ENCODE measurements at places on chromosomes 16 and 17. TPM values are rescaled to one million over a fixed set of nuclear protein-coding genes. Genes with fewer than 3 reads are reported as not detected.

Gene ARHGDIG
- total RNA-seq: 4.8 TPM

- H3K27ac ChIP-seq: peak overlapping the region; percentile 36
- DNase-seq: no peak
- peak overlapping the region; percentile 66 for H3K4me3 ChIP-seq
- H3K27me3 ChIP-seq: peaks cover 1% of the 10 kb centered on the region
- H3K4me1 ChIP-seq: peaks cover 9% of the 10 kb centered on the region
- H3K36me3 ChIP-seq: peaks cover 6% of the 10 kb centered on the region
Observed at GRCh38 chr17:80992948-80993624, 1.4 kb downstream of the CHMP6 start.

DNA sequence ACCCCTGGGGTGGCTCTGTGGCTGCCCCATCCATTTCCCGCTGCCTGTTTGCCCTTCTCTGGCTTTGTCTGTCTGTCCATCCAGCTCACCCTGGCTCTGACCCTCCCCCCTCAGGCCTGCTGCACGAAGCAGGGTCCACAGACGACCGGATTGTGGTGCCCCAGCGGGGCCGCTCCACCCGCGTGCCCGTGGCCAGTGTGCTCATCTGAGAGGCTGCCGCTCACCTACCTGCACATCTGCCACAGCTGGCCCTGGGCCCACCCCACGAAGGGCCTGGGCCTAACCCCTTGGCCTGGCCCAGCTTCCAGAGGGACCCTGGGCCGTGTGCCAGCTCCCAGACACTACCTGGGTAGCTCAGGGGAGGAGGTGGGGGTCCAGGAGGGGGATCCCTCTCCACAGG is 761 bp upstream of the LAT start:
- H3K27me3 ChIP-seq: no peaks in the 10 kb centered on the region
- H3K27ac ChIP-seq: no peak overlapping the region
- H3K4me1 ChIP-seq: no peaks in the 10 kb centered on the region
- no peak for DNase-seq
- peaks cover 36% of the 10 kb centered on the region for H3K36me3 ChIP-seq
- H3K4me3 ChIP-seq: no peak overlapping the region

Gene C16orf92
- total RNA-seq: not detected

Gene PPY
- total RNA-seq: not detected

Gene CCL15
- total RNA-seq: not detected

DNA sequence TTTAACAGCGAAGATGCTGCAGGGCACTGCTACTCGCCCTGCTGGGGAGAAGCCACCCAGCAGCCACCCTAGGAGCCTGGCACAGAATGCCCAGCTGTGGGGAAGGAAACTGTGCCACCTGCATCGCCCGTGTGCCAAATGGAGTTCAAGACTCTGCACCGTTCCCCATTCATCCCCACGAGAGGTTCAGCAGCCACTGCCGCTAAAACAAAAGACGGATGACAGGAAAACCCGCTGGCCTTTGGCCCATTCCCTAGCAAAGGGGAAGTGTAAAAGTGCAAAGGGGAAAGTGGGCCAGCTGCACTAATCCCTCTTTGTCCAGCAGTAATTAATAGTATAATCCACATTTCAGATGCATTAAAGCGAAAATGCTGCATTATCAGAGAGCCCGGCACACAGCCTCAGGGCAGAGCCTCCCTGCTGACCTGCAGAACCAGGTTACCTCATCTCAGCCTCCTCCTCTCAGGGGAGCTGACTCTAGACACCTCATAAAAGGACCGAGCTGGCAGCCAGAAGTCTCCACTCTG is 37.7 kb downstream of the ZFHX3 start:
- peaks cover 12% of the 10 kb centered on the region for H3K4me1 ChIP-seq
- no peak overlapping the region for H3K4me3 ChIP-seq
- no peaks in the 10 kb centered on the region for H3K27me3 ChIP-seq
- peaks cover 9% of the 10 kb centered on the region for H3K36me3 ChIP-seq

Gene WSCD1
- 1.5 TPM for total RNA-seq

Gene KRTAP2-2
- not detected for total RNA-seq

GRCh38 chr17:76019833-76020467 is 7.2 kb downstream of the EVPL start:
- no peak overlapping the region for H3K4me3 ChIP-seq
- no peaks in the 10 kb centered on the region for H3K36me3 ChIP-seq
- H3K27ac ChIP-seq: no peak overlapping the region
- H3K27me3 ChIP-seq: peaks cover 4% of the 10 kb centered on the region
- DNase-seq: no peak
- no peaks in the 10 kb centered on the region for H3K4me1 ChIP-seq

- peak overlapping the region; percentile 93 for H3K27ac ChIP-seq
- H3K4me1 ChIP-seq: peaks cover 42% of the 10 kb centered on the region
- H3K4me3 ChIP-seq: peak overlapping the region; percentile 90
- H3K27me3 ChIP-seq: no peaks in the 10 kb centered on the region
- H3K36me3 ChIP-seq: peaks cover 2% of the 10 kb centered on the region
- DNase-seq: no peak
Observed at GRCh38 chr17:978103-979093, 1.2 kb downstream of the NXN start.

GRCh38 chr16:57999366-57999970 is 1.0 kb downstream of the ZNF319 start:
- DNase-seq: no peak
- H3K4me3 ChIP-seq: peak overlapping the region; percentile 75
- peaks cover 9% of the 10 kb centered on the region for H3K36me3 ChIP-seq
- H3K4me1 ChIP-seq: peaks cover 21% of the 10 kb centered on the region

Gene KCNG4
- total RNA-seq: not detected

DNA sequence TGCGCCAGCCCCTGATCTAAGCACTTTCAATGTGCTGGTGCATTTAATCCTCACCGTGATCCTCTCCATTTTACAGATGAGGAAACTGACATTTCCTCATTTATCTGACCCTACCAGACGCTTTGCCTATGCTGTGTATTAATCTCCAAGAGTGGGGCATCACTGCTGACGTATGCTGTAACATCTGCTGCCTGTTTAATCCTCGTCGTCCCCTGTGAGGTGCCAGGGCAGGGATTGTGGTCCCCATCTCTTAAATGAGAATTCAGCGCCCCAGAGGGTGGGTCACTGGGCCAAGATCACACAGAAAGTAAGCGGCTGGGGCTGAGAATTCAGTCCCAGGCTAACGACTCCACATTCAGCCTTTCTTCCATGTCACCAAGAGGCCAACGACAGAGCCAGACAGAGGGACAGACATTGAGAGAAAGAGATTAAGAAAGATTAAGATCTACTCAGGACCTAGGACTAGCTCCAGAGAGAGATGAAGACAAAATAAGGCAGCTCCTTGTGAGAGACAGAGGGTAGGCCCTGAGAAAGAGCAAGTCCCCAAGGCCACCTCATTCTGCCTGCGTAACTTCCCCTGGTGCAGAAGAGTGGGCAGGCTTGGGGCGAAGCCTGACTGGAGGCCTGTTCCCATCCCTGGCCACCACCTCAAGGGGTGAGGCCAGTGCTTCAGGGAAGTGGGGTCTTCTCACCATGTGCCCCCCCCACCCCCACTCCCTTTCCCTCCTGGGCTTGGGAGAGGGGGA is 13.5 kb downstream of the CACNA1G start:
- no peak overlapping the region for H3K4me3 ChIP-seq
- H3K27ac ChIP-seq: no peak overlapping the region
- no peak for DNase-seq
- peaks cover 1% of the 10 kb centered on the region for H3K36me3 ChIP-seq
- no peaks in the 10 kb centered on the region for H3K27me3 ChIP-seq

DNA sequence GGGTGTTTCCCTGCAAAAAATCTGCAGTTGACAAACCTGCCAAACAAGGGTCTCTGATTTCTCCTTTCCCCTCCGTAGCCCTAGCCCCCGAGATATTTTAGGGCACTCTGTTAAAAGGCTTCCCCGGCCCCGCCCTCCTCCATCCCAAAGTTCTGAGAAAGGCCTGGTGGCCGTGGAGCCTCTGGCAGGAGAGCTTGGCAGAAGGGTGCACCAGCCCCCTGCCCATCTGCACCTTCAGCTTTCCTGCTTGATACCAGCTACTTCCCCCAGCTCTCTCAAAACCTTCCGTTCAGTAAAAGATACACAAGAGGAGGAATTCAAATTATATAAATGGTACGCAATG is 711 bp upstream of the CANT1 start:
- H3K27ac ChIP-seq: peak overlapping the region; percentile 72
- no peaks in the 10 kb centered on the region for H3K27me3 ChIP-seq
- H3K4me1 ChIP-seq: peaks cover 35% of the 10 kb centered on the region
- peak overlapping the region; percentile 81 for H3K4me3 ChIP-seq
- H3K36me3 ChIP-seq: peaks cover 3% of the 10 kb centered on the region

DNA sequence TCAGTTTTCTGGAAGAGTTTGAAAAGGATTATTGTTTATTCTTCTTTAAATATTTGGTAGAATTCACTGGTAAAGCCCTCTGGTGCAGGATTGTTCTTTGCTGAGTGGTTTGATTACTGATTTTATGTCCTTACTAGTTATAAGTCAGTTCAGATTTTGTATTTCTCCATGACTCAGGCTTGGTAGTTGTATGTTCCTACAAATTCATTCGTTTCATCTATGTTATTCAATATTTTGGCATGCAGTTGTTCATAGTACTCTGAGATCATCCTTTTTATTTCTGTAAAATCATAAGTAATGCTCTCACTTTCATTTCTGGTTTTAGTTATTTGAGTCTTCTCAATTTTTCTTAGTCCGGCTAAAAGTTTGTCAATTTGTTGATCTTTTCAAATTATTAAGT is 58.1 kb upstream of the CRYM start:
- H3K36me3 ChIP-seq: peaks cover 5% of the 10 kb centered on the region
- DNase-seq: no peak
- no peaks in the 10 kb centered on the region for H3K4me1 ChIP-seq
- H3K4me3 ChIP-seq: no peak overlapping the region
- H3K27ac ChIP-seq: no peak overlapping the region
- H3K27me3 ChIP-seq: peaks cover 6% of the 10 kb centered on the region

DNA sequence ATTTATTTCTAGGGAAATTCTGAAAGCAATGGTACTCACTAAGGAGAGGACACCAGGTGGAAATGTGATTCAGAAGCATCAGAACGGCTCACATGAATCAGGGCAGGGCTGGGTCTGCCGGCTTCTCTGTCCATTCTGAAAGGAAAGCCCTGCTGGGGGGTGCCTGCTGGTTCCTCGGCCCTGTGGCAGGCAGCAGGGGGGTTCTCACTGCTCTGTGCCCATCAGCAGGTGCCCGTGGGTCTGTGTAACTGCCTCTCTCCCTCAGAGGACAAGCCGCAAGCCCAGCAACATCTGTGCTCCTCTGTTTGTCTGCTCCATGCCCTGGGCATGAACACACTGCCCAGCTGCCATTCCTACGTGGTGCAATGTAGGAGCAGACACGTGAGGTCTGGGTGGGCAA is 74.9 kb upstream of the ZNF423 start:
- H3K4me3 ChIP-seq: no peak overlapping the region
- DNase-seq: no peak
- H3K4me1 ChIP-seq: peaks cover 14% of the 10 kb centered on the region

GRCh38 chr16:86921289-86921688 is 342.9 kb downstream of the FOXL1 start:
- H3K27ac ChIP-seq: no peak overlapping the region
- H3K4me1 ChIP-seq: peaks cover 40% of the 10 kb centered on the region
- no peak for DNase-seq
- no peaks in the 10 kb centered on the region for H3K27me3 ChIP-seq
- H3K4me3 ChIP-seq: no peak overlapping the region

DNA sequence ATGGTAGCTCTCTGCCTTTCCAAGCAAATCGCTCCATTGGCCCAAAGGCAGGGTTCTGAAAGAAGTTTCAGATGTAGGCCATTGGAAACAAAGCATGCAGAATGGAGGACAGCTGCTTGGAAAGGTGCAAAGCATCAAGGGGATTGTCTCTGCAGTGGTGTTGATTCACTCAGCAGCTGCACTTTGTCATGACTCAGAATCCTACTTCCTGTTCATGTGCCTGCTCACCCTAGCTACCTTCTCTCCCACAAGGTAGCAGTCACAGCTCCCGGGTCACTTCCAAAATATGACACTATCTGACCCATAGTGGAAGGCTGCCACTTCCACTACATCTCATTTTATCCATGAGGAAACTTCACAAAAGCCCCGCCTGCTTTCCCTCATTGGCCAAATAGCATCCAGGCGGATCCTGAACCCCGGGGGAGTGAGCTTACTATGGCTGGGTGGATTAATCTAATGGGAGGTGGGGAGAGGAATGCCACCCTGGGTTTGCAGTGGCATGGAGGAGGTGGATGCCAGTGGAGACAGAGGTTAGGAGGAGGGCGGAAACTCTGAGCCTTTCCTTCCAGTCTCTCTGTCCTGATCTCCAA is 74.7 kb upstream of the NKD1 start:
- no peak overlapping the region for H3K4me3 ChIP-seq
- peaks cover 22% of the 10 kb centered on the region for H3K4me1 ChIP-seq
- no peaks in the 10 kb centered on the region for H3K27me3 ChIP-seq

Gene PRAC2
- 7.9 TPM for total RNA-seq

Gene ITGAL
- 0.45 TPM for total RNA-seq

GRCh38 chr16:1112506-1113184 is 16.6 kb upstream of the C1QTNF8 start:
- no peak for DNase-seq
- no peaks in the 10 kb centered on the region for H3K36me3 ChIP-seq
- H3K4me1 ChIP-seq: peaks cover 3% of the 10 kb centered on the region
- H3K27me3 ChIP-seq: peaks cover 41% of the 10 kb centered on the region
- no peak overlapping the region for H3K27ac ChIP-seq
- no peak overlapping the region for H3K4me3 ChIP-seq

DNA sequence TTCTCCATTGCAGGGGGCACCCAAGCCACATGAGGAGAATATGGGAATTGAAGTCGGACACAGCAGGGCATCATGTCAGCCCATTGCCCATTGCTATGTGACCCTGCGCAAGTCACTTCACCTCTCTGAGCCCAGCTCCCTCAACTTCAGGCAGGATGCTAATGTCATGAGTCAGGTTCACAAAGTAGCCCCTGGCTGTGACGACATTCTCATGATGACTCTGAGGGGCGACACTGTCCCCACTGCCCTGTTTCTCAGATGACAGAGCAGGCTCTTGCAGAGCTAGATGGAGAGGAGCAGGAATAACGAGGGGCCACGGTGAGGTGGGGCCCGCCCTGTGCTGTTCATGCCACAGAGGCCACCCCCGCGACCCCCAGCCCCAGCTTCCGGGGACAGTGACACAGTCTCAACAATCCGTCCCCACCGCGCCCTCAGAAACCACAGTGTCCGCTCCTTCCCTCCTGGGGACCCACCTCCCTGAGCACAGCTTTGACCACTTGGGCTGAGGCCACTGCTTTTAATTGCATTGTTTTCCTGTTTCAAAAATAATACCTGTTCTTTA is 13.2 kb upstream of the ZNF469 start:
- no peak overlapping the region for H3K27ac ChIP-seq
- no peaks in the 10 kb centered on the region for H3K36me3 ChIP-seq
- no peak for DNase-seq

- peaks cover 2% of the 10 kb centered on the region for H3K36me3 ChIP-seq
- no peaks in the 10 kb centered on the region for H3K4me1 ChIP-seq
- peak overlapping the region; percentile 23 for H3K27ac ChIP-seq
- no peaks in the 10 kb centered on the region for H3K27me3 ChIP-seq
Observed at GRCh38 chr17:3647769-3648555, 11.4 kb downstream of the CTNS start.

GRCh38 chr17:13518261-13519000 is 83.3 kb downstream of the HS3ST3A1 start:
- peaks cover 4% of the 10 kb centered on the region for H3K36me3 ChIP-seq
- H3K27me3 ChIP-seq: no peaks in the 10 kb centered on the region
- H3K4me3 ChIP-seq: no peak overlapping the region

- peaks cover 12% of the 10 kb centered on the region for H3K4me1 ChIP-seq
- no peaks in the 10 kb centered on the region for H3K36me3 ChIP-seq
- H3K4me3 ChIP-seq: no peak overlapping the region
- no peak overlapping the region for H3K27ac ChIP-seq
- peaks cover 14% of the 10 kb centered on the region for H3K27me3 ChIP-seq
Observed at GRCh38 chr17:51439395-51440229, 179.3 kb downstream of the UTP18 start.
